ENCODE measurements at places on chromosomes 11 and 22.

DNA sequence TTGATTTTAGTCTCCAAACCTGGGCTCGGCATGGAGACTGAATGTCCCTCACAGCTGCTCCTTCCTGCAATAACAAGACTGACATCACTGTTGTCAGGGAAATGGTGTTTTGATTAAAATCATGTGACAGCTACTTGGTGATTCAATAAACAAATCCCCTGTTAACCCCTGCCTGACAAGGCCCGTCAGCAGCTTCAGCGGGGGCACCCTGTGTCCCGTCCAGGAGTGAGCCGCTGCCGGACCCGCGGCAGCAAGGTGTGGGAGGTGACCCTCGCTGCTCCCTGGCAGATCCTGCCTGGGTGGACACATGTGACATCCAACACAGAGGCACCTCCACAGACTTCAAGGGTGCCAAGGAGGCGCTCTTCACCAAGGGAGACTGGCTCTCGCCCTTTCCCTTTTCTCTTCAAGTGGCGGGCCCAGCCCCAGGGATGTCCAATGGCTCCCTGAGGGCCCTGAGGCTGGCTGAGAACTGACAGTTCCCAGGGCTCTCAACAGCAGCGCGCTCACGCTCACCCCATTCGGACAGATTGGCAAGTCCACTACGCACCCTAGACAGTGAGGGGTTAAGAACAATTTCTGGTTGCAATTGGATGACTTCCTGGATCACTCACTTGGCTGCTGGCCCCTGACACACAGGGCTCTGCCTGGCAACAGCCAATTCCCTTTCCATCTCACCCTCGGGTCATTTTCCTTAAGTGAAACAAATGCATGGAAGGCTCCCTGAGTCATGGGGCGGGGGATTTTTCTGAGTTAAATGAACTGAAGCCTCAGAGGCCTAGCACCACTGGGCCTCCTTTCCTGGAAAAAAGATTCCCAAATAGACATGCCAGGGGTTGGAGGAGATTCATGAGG is 30.7 kb downstream of the PPP2R1B start:
- peak; percentile 92 for DNase-seq

- DNase-seq: no peak
Measured at GRCh38 chr11:35734669-35735410, 72.3 kb downstream of the TRIM44 start.

DNA sequence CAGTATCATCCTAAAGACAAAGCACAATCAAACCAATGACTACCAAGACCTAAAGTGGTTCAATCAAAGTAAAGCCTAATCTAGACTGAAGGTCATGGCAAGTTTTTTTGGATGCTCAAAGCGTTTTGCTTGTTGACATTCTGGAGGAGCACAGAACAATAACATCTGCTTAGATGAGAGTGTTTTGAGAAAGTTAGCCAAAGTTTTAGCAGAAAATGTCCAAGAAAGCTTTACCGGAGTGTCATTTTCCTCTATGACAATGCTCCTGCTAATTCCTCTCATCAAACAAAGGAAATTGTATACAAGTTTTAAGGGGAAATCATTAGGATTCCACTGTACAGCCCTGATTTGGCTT is 256.9 kb upstream of the FAT3 start:
- no peak for DNase-seq

DNA sequence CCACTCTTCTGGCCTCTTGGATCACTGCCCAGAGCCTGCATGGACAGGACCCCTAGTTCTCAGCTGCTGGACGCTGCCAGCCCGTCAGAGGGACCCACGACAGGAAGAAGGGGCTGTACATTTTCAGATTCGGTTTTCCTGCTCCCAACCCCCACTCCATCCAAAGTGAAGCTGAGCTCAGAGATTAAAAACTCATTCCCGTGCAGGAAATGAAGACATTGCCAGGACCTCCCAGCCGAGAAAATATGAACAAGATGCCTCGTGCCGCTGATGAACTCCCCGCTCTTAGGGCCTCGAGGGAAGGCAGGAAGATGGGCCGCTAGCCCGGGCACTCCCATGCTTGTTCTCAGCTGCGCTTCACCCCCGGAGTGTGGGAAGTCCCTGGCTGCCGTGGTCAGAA is 36.1 kb downstream of the RPUSD4 start:
- peak; percentile 50 for DNase-seq

DNA sequence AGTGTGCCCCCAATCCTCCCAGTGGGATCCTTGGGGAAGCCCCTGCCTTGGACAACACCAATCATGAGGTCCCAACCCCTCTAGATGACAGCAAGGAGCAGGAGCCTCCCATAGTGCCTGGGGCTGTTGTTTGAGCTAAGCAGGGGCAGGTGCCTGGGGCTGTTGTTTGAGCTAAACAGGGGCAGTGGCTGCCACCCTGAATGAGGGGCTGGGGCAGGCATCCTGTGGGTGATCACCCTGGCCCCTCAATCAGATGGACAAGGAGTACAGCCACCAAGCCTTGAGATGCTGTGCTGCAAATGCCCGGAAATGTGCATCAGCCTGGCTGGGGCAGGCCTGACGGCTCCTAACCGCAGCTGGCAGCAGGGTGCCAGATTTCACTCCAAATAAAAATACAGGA is 66.7 kb downstream of the MYEOV start:
- no peak for DNase-seq

GRCh38 chr11:70734911-70735310 is 336.6 kb downstream of the CTTN start:
- DNase-seq: no peak
